ENCODE measurements at places on chromosomes 5 and 9.

- no peak for DNase-seq
Measured at GRCh38 chr9:136230365-136230764, 15.2 kb downstream of the QSOX2 start.

- no peak for DNase-seq
Measured at GRCh38 chr9:31916591-31917241, 467.7 kb upstream of the ACO1 start.

GRCh38 chr9:96133321-96134021, 168.5 kb downstream of the HSD17B3 start:
- DNase-seq, result no peak

DNA sequence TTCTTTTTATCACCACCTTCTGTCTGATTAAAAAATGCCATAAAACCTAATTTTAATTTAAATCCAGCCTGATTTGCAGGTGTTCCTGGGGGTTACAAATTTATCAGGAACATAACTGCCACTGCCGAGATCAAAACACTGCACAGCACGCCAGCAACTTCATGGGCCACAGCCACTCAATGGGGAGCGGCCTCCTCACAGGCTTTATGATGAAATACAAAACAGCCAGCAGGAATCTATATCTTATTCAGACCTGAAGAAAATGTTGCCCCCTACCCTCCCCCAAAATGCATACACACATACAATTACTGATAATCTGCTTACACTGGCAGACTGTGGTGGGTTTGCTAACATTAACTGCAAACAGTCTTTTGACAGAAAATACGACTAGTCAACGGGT, 151.7 kb upstream of the POU5F2 start:
- DNase-seq, result no peak

DNA sequence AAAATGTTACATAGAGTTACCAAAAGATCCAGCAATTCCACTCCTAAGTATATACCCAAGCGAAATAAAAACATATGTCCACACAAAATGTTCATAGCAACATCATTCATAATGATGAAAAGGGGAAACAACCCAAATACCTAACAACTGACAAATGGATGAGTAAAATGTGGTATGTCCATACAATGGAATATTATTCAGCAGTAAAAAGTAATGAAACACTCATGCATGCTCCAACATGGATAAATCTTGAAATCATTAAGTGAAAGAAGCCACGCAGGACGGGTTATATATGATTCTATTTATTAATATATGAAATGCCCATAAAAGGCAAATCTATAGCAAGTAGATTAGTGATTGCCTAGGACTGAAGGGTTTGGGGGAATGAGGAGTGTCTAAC, 6.0 kb downstream of the DENND1A start:
- no peak for DNase-seq

DNA sequence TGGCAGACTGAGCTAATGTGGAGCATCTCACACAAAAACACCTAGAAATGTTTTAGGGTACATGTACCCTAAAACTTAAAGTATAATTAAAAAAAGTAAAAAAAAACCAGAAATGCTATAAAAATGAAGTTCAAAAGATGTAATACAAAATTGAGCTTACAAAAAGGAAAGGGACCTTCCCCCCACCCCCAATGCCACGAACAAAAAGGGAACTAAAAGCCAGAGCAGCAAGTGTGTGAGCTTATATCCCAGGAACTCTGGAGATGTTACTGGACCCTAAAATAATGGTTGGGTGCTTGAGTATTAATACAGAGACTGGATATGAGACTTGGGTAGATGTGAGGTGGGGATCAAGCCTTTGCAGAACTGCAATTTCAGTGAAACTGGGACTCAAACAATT, 11.0 kb downstream of the SPATA9 start:
- DNase-seq, result no peak

- no peak for DNase-seq
Measured at GRCh38 chr5:1409381-1410110, 35.7 kb downstream of the SLC6A3 start.

DNA sequence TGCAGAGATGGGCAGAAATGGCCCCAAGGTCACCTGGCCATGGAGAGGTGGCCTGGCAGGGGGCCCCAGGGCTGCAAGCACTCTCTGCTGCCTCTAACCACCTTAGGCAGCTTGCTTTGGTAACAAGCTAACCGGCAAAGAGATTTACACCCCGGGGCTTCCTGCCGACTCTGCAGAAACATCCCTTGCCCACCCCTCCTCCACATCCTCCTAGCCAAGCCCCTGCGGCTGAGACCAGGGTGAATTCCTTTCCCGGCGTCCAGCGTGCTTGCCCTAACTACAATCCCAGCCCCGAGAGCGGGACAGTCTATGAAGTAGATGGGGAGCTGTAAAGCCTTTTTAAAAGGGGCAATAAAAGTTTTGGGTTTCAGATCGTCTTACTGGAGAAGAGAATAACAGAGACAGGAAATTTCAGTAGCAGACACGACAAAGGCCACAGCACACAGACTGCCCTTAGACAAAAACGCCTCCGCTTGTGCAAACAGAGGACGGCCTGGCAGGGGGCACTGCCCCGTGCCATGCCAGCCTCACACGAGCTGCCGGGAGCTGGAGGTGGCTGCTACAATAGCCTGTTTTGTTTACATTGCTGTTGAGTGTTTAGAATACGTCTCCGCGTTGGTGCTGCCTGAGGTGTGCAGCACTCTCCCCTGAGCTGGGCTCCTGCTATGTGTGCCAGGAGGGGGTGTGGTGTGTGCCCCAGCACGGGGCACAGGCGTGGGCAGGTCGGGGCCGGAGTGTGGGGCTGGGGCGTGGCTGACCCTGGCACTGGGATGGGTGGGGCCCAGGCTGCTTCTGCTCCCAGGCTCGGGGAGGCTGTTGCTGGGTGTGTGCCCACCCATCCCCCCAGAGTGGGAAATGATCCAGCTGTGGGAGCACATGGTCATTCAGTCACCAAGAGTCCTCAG, 15.3 kb downstream of the MYMK start:
- peak; percentile 91 for DNase-seq

DNA sequence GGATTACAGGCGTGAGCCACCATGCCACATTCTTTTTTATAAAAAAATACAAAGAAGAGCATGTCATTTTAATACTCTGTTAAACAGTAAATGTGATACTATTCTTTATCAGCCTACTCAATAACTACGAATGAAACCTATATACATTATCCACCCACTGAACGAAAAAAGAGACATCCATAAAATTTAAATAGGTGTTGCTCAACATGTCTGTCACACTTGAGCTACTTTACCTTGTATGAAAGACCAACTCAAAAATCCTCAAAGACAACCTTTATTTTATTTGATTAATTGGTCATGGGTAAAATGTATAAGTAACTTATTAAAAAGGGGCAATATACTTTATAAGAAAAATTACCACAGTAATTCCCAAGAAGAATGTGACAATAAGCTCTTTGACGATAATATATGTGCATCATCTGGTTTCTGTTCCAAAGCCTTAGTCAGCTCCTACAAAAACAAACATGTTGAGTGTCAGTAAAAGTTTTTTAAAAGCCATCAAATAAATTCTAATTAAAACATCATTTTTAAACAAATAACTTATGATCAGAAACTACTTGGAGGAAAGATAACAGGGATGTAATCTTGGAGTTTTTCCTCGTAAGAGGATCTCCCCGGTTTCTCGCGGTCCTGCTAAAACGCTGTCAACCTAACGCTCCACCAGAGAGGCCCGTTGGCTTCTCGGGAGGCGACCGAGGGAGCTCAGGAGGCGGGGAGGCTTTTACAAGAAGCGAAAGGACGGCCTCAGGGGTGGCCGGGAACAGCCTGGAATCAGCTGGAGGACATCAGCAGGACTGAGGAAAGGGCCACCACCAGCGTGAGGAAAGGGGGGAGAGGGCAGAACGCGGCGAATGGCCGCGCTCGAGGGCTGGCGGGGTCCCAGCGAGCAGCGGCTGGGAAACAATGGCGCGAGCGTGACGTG, 13.5 kb upstream of the ANKRD18B start:
- DNase-seq, result peak; percentile 54

DNA sequence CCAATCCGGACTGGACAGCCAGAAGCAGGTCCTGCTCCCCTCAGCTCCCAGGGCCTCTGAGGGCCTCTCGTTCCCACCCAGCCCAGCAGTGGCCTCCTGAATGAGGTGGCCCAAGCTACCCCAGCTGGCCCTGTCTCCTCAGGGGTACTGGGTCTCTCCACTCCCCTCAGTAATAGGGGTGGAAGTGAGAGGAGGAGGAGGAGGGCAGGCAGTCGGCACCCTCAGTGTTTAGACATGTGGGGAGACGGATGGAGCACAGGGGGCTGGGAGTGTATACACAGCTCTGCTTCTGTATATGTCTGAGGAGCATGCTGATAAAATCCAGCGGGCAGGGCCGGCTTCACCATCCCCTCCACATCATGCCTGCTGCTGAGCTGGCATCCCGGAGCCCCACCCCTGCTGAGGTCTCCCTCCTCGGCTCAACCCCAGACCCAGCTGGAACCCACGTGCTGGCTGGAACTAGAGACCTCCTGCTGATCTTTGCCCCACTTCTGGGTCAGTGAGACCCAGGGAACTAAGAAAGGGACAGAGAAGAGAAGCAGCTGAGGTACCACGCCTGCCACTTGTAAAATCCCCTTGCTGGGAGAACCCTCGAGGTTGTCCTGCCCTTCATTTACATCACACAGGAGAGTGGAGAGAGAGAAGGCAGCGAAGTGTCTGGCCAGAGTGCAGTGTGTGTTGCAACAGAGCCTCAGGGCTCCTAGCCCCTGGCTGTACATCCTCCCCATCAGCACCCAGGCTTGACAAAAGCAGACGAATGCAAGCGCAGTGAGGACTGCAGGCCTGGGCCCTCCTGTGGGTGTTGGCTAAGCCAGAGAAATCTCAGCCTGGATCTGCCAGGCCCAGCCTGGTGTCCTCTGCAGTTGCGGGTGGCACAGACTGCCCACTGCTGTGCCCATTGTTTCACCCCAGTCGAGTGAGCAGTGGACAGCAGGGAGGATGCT, 77.5 kb downstream of the PSD2 start:
- DNase-seq, result no peak

DNA sequence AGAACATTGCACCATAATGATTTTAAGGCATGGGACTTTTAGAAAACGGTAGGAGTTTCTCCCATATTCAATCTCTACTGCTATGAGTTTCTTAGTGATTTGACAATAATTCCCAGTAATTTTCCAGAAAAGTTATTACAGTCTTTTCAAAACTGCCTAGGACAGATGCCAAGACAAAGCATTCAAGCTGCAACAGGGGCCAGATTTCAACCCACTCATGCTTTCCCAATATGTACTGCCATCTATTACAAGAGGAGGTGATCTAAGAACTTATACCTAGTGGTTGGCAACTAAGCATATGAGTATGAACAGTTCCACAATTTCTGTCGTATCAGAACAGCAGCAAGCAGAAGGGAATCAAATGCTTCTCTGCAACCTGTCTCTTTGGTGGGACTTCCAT, 95.1 kb upstream of the TMED7 start:
- DNase-seq, result no peak

DNA sequence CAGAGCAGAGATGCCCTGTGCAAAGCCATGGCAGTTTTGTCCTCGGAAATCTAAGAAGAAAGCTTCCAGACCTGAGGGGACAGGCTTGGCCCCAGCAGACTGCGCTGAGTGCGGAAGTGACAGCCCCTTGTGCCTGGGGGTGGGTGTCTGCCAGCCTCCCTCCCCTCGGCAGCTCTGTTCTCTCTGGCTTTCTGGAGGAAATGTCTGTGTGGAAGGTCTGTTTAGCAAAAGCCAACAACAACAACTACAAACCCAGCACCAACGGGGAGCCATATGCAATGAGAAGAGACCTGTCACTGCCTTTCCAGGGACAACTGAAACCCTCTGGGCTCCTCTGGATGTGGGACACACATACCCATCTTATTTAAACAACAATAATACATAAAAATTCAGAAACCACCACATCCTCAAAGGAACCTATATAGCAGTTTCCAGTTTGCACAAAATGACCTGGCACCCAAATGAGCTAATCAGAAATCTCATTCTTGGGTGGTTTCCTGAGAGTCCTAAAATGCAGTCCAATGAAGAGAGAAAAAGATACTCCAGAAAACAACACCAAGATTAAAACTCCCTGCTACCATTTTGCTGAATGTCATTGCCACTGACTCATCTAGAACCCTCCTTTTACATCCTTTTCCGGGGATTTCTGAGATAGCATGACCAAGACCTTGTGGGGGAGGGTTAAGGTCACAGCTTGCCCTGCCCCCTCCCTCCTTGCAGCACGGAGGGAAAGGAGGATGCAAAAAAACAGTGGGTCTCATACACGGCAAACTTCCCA, 97.7 kb downstream of the AK8 start:
- no peak for DNase-seq

- no peak for DNase-seq
Measured at GRCh38 chr5:76425928-76426804, 23.1 kb downstream of the IQGAP2 start.

- DNase-seq, result no peak
Measured at GRCh38 chr5:82909771-82910170, 167.4 kb downstream of the TMEM167A start.

GRCh38 chr5:8270246-8270645, 401.3 kb downstream of the MTRR start:
- no peak for DNase-seq

GRCh38 chr9:101585740-101586139, 9.0 kb downstream of the PPP3R2 start:
- no peak for DNase-seq

- DNase-seq, result no peak
Measured at GRCh38 chr9:107008011-107008410, 145.0 kb downstream of the ZNF462 start.

DNA sequence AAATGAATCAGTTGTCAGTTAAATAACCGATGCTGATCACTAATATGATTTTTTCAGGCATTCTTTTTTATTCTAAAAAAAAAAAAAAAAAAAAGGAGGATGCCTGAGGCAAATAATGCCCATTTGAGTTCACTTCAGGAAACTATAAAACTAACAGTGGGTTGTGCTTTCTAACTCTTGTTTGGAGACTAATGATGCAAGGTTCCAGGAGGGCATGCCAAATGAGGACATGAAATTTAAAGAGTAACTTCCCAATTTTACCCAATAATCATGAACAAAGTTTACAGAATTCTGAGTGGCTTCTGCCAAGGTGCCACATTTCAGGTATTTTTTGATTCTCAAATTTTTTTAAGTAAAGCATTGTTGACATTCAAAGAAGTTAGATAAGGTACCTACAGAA, 41.0 kb downstream of the CEP120 start:
- DNase-seq, result no peak
